ENCODE measurements at places on chromosomes 11 and 22.

DNA sequence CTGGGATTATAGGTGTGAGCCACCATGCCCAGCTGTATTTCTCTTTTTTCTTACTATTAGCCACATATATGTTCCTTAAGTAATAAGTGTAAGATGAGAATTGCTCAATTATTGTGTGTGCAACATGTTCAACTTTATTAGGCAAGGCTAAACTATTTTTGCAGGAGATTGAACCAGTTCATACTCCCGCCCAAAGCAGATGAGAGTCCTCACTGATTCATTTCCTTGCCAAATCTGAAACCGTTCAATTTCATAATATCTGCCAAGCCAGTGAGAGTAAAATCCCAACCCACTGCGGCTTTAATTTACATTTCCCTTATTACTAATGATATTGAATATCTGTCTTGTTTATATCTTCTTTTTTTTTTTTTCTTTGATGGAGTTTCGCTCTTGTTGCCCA lies 48.4 kb downstream of the KCNJ4 start:
- no peak for DNase-seq
- no peaks in the 10 kb centered on the region for H3K36me3 ChIP-seq
- H3K27me3 ChIP-seq = no peaks in the 10 kb centered on the region
- no peak overlapping the region for H3K4me3 ChIP-seq
- H3K4me1 ChIP-seq = no peaks in the 10 kb centered on the region

- H3K27ac ChIP-seq = peak overlapping the region; percentile 18
- no peaks in the 10 kb centered on the region for H3K4me1 ChIP-seq
- no peaks in the 10 kb centered on the region for H3K36me3 ChIP-seq
- H3K4me3 ChIP-seq = no peak overlapping the region
- H3K27me3 ChIP-seq = no peaks in the 10 kb centered on the region
Observed at GRCh38 chr11:35126879-35127581, 11.9 kb upstream of the CD44 start.

DNA sequence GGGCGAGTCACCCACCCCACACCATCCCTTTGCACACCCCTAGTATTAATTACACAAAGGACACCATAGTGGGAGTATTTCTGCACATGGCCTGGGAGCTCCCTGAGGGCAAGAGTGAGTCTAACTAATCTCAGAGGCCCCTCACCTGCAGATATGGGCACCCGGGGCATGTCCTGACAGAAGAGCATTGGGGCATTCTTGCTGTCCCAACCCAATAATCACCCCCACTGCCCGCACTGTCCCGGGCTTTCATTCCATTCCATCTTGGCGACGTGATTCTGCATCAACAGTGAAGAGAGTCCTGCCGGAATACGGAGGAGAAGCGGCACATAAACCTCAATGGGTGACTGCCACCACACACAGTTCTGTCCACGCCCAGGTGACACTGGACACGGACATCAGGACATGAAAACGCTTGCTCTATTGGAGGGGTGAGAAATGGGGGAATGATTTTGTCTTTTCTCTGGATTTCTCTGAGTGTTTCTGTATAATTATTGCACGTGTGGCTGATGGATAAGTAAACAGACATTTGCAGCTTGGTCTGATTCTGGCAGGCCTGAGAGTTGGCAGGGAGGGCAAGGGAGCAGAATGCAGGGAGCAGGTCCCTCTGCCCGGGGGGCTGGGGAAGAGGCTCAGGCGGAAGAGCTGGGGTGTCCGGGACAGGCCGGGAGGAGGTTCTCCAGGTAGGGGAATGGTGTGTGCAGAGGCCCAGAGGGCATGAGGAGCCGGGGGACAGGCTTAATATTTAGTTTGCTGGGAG lies 38.2 kb downstream of the SCUBE1 start:
- H3K27ac ChIP-seq = no peak overlapping the region
- peaks cover 20% of the 10 kb centered on the region for H3K4me1 ChIP-seq
- no peaks in the 10 kb centered on the region for H3K27me3 ChIP-seq
- no peak for DNase-seq
- no peak overlapping the region for H3K4me3 ChIP-seq

- no peaks in the 10 kb centered on the region for H3K27me3 ChIP-seq
- DNase-seq = no peak
- H3K36me3 ChIP-seq = no peaks in the 10 kb centered on the region
- H3K4me1 ChIP-seq = peaks cover 8% of the 10 kb centered on the region
- no peak overlapping the region for H3K27ac ChIP-seq
Observed at GRCh38 chr22:24731761-24732160, 42.8 kb downstream of the PIWIL3 start.

- DNase-seq = no peak
- H3K36me3 ChIP-seq = no peaks in the 10 kb centered on the region
- no peaks in the 10 kb centered on the region for H3K27me3 ChIP-seq
- H3K27ac ChIP-seq = no peak overlapping the region
- no peaks in the 10 kb centered on the region for H3K4me1 ChIP-seq
Observed at GRCh38 chr11:57263351-57263750, 26.3 kb upstream of the APLNR start.

DNA sequence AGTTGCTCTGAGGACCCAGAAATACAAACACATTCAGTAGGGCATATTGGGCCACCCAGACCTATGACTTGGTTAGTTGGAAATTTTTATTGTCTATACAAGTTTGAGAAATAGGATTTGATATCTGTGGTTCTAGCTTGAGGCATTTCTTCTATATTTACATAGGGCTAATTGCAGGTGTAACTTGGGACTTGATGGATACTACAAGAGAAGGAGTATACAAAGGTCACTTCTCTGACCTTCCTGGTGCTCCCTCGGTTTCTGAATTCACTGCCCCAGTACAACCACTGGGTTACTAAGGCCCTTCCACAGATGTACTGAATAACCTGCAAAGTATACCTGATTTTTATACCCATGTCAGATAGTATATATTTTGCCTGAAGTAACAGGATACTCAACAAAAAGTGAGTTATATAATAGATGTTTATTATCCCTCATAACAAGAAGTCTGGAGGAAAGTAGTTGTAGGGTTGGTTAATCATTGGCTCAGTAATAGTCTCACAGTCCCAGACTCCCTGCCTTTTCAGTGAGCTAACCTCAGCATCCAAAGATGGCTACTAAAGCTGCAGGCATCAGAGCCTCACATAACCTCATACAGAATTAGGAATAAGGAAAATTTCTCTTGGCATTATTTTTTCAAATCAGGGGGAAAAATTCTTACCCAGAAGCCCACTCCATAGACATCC lies 8.8 kb upstream of the PGR start:
- DNase-seq = no peak
- no peaks in the 10 kb centered on the region for H3K27me3 ChIP-seq
- H3K4me3 ChIP-seq = no peak overlapping the region
- H3K36me3 ChIP-seq = no peaks in the 10 kb centered on the region
- no peak overlapping the region for H3K27ac ChIP-seq
- H3K4me1 ChIP-seq = no peaks in the 10 kb centered on the region

- H3K27me3 ChIP-seq = no peaks in the 10 kb centered on the region
- no peak overlapping the region for H3K27ac ChIP-seq
- DNase-seq = no peak
- H3K4me3 ChIP-seq = no peak overlapping the region
Observed at GRCh38 chr11:60208146-60208895, 25.4 kb upstream of the MS4A6A start.

- no peaks in the 10 kb centered on the region for H3K36me3 ChIP-seq
- no peak for DNase-seq
- H3K27ac ChIP-seq = peak overlapping the region; percentile 14
Observed at GRCh38 chr11:104091281-104092096, 55.0 kb downstream of the DDI1 start.

GRCh38 chr11:78694152-78694551 lies 119.5 kb upstream of the NARS2 start:
- no peak overlapping the region for H3K27ac ChIP-seq
- no peaks in the 10 kb centered on the region for H3K36me3 ChIP-seq
- H3K4me1 ChIP-seq = no peaks in the 10 kb centered on the region
- H3K27me3 ChIP-seq = no peaks in the 10 kb centered on the region
- no peak for DNase-seq

Measured in stomach (tissue), 19 donors.